ENCODE measurements at places on chromosomes 12 and 14. TPM values are rescaled to one million over a fixed set of nuclear protein-coding genes. Genes with fewer than 3 reads are reported as not detected.

The PPM1H gene
- 7.1 TPM for total RNA-seq

The OR6C70 gene
- total RNA-seq = not detected

The RPGRIP1 gene
- total RNA-seq = 0.23 TPM

The ALX1 gene
- 6.7 TPM for total RNA-seq

The CCDC197 gene
- not detected for total RNA-seq

The GLIPR1L1 gene
- total RNA-seq = not detected

The MYF5 gene
- total RNA-seq = not detected

The ADAMTS20 gene
- not detected for total RNA-seq

The KIF5A gene
- total RNA-seq = 0.29 TPM

The ATL1 gene
- total RNA-seq = 5.3 TPM

The OTOGL gene
- not detected for total RNA-seq

The MCRS1 gene
- 66.0 TPM for total RNA-seq

The PLEKHG7 gene
- total RNA-seq = 0.06 TPM

The GZMH gene
- total RNA-seq = not detected

The RIMBP2 gene
- not detected for total RNA-seq

The TMTC1 gene
- total RNA-seq = 0.06 TPM

The PHETA1 gene
- total RNA-seq = 9.2 TPM

The ANGEL1 gene
- 9.1 TPM for total RNA-seq

The PRB4 gene
- not detected for total RNA-seq

The SLC39A2 gene
- not detected for total RNA-seq

The CATSPERB gene
- not detected for total RNA-seq

The LGR5 gene
- not detected for total RNA-seq

The BCAT1 gene
- total RNA-seq = 8.8 TPM

The MAP1LC3B2 gene
- 1.2 TPM for total RNA-seq

The SERPINA3 gene
- 11.2 TPM for total RNA-seq

The ESRRB gene
- 0.17 TPM for total RNA-seq

The MANSC1 gene
- 3.9 TPM for total RNA-seq

The CMA1 gene
- total RNA-seq = not detected

The USP44 gene
- total RNA-seq = 0.23 TPM

The CLEC7A gene
- total RNA-seq = not detected

The NEMP1 gene
- 17.1 TPM for total RNA-seq

The NPAS3 gene
- total RNA-seq = not detected

The CIROP gene
- total RNA-seq = not detected
